ENCODE measurements at places on chromosomes 13 and 19.

DNA sequence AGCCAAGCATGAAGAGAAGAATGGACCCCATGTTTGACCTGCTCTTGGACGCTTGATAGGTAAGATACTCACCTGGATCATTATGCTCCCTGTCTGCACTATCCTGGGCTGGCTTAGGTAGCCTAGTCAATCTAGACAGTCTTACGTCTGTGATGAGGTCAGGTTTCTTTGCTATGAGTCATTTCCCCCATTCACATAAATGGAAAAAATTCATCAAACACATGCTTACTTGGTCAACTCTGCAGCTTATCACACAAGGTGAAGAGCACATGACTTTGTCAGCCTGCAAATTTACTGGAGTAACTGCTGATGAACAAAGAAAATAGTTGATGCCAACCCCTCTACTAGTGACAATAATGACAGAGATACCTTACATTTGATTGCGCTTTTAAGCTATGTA, 170.0 kb downstream of the NUFIP1 start:
- no peak for DNase-seq

DNA sequence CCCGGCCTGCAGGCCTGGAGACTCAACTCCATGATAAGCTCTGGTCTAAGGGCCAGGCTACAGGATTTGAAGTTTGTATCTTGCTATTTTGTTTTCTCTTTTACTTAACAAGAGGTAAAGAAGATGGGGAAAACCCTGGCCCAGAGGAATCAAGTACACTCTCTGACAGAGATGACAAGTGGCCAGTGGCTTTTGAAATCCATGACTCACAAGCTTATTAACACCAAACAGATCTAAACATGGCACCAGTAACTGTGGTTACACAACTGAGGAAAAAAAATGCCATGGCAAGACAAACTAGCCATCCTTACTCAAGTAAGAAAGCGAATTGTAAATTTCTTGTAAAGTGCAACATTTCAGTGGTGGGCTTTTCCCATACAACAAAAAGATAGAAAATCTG, 72.6 kb upstream of the SERTM1 start:
- DNase-seq = no peak

DNA sequence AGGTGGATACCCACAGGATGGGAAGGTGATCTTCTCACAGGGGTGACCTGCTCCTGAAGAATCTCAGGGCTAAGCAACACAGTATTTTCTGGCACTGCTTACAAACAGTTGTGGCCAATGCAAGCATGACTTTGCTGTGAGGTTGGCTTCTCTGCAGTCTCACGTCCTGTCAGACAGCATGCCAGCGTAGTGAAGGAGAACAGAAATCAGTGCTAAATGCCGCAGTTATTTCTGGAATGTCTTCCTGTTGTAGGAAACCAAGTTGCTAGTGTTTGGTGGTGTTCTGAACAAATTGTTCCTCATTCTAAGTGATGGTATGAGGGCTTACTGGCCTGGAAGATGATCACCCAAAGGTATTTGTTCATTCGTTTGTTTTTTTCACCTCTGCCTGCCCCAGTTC, 320.1 kb downstream of the MTUS2 start:
- DNase-seq = no peak

DNA sequence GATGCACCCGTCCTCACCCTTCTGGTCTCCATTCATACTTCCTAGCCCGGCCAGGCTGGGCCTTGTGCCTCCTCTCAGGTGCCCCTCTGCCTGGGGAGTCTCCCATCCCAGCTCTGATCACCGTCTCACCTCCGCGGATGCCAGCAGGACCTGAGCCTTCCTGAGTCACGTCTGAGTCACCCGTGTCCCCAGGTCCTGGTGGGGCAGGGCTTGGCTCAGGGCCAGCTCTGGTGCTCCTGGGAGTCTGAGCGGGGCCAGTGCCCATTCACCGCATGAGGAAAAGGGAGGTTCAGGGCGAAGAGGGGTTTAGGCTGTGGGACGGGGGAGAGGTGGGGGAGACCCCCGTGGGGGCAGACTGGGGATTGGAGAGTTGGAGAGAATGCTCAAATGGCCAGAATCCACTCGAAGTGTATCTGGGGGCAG, 593 bp downstream of the ATP8B3 start:
- DNase-seq = peak; percentile 39

DNA sequence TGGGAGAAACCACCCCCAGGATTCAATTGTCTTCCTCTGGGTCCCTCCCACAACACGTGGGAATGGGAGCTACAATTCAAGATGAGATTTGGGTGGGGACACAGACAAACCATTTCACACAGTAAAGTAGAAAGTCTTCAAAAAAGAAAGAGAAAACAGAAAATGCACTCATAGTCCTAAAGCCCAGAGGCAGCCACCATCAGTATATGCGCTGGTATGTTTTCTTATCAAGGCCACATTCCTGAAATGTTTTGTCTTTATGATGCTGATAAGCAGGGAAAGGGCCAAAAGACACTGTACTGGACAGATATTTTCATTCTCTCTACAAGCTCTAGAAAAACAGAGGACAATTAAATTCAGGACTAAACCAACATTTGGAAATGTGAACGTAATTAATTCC, 375.8 kb upstream of the TSHZ3 start:
- DNase-seq = no peak

DNA sequence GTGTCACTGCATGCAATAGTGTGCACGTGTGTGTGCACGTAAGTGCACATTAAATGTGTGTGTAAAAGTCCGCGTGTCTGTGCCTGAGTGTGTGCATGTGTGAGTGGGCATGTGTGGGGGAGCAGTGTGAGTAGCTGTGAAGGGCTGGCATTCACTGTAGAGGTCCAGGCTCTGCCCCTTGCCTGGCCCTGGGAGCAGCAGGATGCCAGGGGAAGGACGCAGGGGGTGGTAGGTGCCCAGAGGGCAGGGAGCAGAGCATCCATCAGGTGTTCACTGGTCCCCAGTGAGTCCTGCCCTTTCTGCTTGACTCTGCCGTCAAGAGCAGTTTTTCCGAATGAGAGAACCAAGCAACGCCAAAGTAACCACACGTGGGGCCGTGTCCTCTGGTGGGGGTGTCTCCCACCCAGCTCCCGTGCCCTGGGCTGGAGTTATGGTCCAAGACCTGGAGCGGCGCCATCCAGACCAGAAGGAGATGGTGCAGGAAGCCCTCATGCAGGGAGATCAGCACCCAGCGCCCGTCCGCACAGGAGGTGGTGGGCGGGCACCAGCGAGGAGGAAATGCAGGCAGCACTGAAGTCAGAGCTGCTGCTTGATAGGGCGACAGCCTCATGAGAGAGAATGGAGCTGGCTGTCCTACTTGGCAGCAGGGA, 68.5 kb downstream of the TEX29 start:
- DNase-seq = no peak

GRCh38 chr19:41707502-41707812, 969 bp upstream of the CEACAM5 start:
- DNase-seq = no peak

DNA sequence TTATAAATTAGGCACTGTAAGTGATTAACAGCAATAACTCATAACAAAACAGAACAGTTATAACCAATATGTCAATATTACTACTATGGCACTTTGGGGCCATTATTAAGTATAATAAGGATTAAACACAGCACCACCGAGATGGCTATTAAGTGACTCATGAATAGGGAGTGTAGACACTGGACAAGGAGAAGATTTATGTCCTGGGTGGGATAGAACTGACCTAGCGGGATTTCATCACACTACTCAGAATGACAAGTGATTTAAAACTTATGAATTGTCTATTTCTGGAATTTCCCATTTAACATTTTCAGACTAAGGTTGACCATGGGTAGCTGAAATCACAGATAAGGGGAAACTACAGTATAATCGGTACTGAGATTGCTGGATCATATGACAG, 79.0 kb upstream of the SLC7A1 start:
- no peak for DNase-seq

GRCh38 chr19:13669780-13670355, 94.5 kb upstream of the MRI1 start:
- DNase-seq = no peak

GRCh38 chr19:23420824-23421223, 25.6 kb upstream of the ZNF91 start:
- DNase-seq = no peak

GRCh38 chr19:37928527-37929286, 21.7 kb downstream of the SIPA1L3 start:
- no peak for DNase-seq

GRCh38 chr19:21474671-21475181, 30.7 kb upstream of the ZNF429 start:
- peak; percentile 75 for DNase-seq

DNA sequence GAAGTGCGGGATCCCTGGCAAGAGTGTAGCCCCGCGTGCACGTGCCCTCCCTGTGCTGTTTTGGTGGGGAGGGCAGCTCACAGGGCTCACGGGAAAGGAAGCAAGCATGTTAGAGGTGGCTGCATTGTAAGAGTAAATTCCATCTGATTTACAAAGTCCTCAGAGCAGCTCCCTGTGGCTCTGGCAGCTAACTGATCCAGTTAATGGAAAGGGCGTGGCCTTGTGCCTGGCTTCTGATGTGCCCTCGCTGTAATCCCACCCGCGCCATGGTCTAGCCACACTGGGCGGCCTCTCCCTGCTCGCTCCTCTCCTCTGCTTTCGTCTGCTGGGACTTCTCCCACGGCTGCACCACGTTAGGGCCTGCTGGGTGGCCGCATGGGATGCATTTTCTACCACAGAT, 258.5 kb downstream of the FGF9 start:
- no peak for DNase-seq

- DNase-seq = no peak
Observed at GRCh38 chr13:31179754-31180153, 18.1 kb upstream of the HSPH1 start.

GRCh38 chr13:79485014-79485811, 4.3 kb downstream of the NDFIP2 start:
- DNase-seq = no peak

DNA sequence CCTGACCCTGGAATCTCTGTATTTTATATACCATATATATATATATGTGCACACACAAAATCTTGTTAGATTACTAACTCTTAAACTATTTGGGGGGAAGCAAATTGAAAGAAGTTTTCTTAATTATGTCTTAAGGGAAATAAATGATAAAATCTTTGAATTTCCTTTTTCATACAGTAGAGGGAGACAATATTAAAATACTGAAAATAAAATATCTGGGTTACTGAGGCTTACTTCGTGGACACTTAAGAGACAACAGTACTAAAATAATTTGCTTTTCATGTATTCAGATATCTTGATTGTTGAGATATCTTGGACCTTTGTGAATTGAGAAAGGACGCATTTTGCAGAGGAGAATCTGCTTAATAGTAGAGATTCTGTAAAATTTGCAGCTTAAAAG, 17.0 kb downstream of the SUGT1 start:
- DNase-seq = no peak

DNA sequence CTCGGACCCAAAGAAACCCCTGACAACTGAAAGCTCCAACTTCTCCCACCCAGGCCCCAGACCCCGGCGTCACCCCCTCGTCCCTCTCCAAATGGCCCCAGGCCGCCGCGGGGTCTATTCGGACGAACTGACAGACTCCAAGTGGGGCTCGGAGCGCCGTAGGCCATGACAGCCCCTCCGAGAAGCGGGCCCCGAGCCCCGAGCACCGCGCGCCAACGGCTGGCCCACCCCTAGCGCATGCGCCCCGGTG, 360 bp downstream of the DDX39A start:
- DNase-seq = no peak

DNA sequence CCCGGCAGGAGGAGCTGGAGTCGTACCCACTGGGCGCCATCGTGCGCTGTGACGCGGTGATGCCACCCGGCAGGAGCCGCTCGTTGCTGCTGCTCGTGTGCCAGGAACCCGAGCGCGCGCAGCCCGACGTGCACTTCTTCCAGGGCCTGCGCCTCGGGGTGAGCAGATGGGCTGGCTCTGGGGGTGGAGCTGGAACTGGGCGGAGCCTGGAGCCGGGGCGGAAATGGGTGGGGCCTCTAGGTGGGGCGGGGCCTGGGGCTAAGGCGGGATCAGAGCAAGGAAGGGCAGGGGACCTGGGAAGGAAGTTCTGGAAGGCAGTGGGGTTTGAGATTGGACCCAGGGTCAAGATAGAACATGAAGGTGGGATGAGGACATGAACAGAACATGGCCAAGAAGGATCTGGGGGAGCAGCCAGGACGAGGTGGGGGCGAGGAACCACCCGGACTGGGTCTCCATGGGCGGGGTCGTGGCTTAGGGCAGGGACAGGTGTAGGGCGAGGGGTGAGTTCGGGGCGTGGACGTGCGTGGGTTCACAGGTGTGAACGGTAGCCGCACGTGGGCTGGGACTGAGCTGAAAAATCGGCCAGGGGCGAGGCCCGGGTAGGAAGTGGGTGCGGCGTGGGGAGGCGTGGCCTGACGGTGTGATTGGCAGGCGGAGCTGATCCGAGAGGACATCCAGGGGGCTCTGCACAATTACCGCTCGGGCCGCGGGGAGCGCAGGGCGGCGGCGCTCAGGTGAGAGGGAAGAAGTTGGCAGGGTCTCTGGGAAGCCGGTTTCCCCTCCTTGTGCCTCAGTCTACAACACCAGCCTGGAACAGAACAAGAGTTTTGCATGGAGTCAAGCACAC, 4.7 kb downstream of the EPS8L1 start:
- DNase-seq = peak; percentile 74

DNA sequence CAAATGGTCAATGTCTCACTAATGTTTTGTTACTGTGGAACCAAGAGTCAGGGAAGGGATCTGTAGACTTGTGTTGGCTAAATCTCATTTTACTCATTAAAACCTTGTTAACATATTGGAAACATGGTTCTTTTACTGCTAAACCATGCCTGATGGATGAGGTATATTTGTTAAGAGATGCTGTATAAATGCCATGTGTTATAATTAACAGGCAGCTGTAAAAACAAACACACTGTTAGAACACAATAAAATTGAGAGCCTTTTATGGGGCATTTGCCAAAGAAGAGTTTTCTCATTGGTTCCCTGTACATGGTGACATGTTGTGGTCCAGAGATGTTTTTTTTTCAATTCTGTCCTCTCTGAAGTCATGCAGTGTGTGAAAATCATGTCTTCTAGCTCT, 121.9 kb downstream of the ESD start:
- no peak for DNase-seq

DNA sequence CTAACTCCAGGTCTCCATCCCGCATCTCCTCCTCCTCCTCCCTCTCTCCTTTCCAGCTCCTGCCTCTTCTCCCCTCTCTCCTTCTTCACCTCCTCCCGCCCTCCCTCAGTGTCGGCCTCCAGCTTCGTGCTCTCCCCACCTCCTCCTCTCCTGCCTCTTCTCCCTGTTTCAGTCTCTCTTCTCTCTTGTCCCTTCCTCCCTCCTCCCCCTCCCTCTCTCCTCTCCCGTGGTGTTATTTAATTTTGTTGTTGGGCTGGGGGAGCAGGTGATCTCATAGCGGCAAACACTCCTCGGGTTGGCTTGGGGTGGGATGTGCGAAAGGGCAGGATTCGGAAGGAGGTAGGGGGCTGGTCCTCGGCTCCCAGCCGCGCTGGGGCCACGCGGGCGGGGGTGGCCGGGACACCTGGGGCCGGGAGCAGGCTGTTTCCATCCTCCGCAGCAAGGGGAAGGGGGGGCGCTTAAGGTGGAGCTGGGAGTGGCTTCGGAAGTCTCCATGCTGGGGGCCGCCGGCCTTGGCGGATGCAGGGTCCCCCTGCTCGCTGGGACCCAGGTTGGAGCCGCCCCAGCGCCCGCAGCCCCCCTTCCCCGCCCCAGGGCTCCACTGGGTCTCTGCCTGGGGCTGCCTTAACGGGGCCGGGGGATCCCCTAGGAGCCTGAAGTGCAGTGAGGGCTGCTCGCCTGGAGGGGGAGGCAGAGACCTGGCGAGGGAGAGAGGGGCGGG, at the start of gene CA11:
TSS of gene CA11 (minus strand) at position 187 of the 721 bp plus-strand sequence. CDS start 555 bp downstream, outside the sequence.
- DNase-seq = peak; percentile 96

GRCh38 chr19:2150794-2151338, 500 bp downstream of the AP3D1 start:
- DNase-seq = no peak

- DNase-seq = no peak
Observed at GRCh38 chr13:98842070-98842469, 89.6 kb upstream of the SLC15A1 start.
